Astrocyte of the hippocampus (primary cell): ENCODE measurements at places on chromosomes 4 and X.

DNA sequence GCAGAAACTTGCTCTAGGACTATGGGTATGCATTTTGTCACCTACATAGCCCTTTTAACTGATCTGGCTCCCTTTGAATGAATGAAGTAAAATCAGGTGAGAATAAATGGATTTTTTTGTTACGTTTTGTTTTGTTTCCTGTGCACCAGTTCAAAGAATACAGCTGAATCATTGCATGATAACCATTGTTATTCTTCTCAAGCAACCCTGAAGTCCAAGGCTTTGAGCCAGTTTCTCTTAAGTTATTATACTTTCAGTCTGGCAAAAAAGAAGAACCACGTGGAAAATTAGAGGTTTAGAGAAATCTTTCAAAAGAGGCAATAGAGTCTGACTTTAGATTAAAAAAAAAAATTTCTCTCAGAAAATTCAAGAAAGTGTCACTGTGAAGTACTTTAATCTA, 398.6 kb upstream of the TECRL start:
- peak; percentile 41 for DNase-seq

GRCh38 chr4:152385551-152385950, 150.3 kb downstream of the FBXW7 start:
- peak; percentile 26 for DNase-seq

- peak; percentile 18 for DNase-seq
Measured at GRCh38 chrX:78659955-78660354, 827 bp upstream of the RTL3 start.

DNA sequence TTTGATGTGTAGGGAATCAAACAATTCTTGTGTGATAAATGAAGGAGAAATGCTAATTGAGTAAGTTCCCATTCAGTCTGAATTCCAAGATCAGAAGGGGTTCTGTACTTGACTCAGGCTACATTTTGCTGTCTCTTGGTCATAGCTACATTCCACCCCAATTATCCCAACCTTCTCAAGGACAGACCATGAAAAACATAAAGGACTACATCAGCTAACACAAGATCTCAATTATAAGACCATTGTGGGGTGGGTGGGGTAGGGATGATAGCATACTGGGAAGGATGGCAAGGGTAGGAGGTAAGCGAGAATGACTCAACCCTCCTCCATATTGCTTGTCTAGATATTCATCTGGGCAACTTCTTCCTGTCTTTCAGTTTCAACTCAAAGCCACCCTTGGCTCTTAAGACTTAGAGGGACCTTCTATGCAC, 87.4 kb upstream of the ETNPPL start:
- DNase-seq = peak; percentile 31

GRCh38 chr4:32884198-32884597, 2164.0 kb downstream of the PCDH7 start:
- DNase-seq = peak; percentile 16

- DNase-seq = no peak
Measured at GRCh38 chrX:69237236-69237635, 72.0 kb upstream of the PJA1 start.

GRCh38 chr4:26369581-26369980, 48.8 kb downstream of the RBPJ start:
- peak; percentile 51 for DNase-seq

GRCh38 chrX:40120838-40121580, 23.3 kb upstream of the BCOR start:
- no peak for DNase-seq

DNA sequence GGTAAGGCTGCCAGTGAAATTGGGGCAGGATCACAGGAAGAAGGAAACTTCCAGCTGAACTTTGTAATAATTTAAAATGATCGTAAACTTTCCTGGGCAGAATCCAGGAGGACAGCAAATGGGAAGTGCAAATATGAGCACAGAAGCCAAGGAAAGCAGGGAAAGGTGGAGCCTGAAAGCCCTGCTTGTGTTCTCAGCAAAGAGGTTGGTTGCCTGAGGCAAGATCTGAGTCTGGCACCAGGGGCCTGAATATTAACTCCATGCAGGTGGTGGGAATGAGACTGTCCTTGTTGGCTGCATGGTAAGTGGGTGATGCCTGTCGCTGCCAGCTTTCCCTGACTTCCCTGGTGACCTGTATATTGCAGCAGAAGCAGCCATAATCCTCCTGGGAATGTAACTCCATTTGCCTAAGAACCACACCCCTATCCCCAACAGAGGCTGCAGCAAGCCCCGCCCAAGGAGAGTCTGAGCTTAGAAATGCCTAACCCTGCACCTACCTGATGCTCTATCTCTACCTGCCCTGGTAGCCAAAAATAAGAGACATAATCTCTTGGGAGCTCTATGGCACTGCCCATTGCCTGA, 132.0 kb upstream of the HDX start:
- DNase-seq = no peak

GRCh38 chr4:161522031-161522430, 641.8 kb downstream of the FSTL5 start:
- no peak for DNase-seq
